Activated CD4-positive, alpha-beta T cell treated with anti-CD3 and anti-CD28 coated beads, Interleukin-2, amount 50 U/mL, for 24 hours (primary cell): ENCODE measurements at places on chromosomes 11 and 22.

- no peak for DNase-seq
Measured at GRCh38 chr11:114185436-114185835, 110.8 kb upstream of the NNMT start.

- DNase-seq = no peak
Measured at GRCh38 chr11:128806506-128807261, 60.4 kb downstream of the KCNJ1 start.

DNA sequence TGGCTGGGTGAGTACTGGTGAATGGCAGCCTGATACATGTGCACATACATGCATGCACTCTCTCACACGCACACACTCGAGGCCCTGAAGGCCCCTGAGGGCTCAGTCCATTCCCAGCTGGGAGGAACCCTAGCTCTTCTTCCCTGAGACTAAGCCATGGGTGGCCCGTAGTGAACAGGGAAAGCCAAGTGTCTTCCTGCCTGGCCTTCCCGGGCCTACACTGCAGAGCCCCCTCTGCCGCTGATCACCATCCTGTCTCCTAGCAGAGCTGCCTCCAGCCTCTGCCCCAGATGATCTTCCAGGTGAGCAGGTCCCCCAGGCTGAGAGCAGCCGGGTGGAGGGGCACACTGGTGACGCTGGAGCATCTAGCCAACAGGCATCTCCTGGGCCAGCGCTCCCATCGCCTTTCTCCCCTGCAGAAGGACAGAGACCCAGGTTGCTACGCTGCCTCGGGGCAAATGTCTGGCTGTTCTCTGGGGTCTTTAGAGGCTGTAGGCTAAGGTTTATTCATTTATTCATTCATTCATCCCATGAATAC, 57.3 kb downstream of the CD82 start:
- DNase-seq = no peak

GRCh38 chr11:20112291-20113148, 47.8 kb downstream of the DBX1 start:
- no peak for DNase-seq

GRCh38 chr22:18059094-18059417, 18.7 kb upstream of the PEX26 start:
- DNase-seq = no peak

DNA sequence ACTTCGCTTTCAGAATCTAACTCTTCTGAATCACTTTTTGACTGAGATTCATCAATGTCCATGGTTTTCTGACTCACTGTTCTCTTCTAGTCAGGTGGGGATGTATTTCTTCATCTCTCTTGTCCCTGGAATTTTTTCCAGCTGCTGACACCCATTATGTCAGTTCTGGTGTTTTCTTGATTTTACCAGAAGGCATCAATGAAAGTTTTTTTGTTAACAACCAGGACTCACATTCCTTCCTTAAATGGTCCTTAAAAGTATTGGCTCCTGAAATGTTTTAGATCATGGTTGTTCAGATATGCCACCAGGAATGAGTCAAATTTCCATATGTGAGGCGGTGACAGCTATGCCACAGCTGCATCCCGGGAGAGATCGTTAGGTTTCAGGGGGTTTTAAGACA, 12.9 kb downstream of the MICAL2 start:
- DNase-seq = no peak

DNA sequence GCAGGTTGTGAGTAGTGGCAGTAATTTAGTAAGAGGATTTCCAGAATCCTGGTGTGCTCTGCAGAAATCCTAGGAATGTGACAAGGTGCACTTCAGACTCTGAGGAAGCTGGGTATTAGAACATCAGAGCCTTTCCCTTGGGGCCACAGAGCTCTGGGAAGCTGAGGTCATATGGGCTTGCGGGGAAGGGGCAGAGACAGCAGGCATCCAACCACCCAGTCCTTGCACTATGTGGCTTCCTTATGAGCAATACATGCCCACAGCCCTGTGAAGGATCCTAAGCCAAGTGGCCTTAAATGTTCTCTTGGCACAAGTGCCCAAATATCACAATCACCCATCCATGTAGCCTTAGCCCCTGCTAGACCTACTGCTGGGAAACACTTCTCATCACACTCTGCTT, 46.2 kb downstream of the P4HA3 start:
- DNase-seq = no peak

- no peak for DNase-seq
Measured at GRCh38 chr22:19607192-19608002, 83.2 kb upstream of the CLDN5 start.

DNA sequence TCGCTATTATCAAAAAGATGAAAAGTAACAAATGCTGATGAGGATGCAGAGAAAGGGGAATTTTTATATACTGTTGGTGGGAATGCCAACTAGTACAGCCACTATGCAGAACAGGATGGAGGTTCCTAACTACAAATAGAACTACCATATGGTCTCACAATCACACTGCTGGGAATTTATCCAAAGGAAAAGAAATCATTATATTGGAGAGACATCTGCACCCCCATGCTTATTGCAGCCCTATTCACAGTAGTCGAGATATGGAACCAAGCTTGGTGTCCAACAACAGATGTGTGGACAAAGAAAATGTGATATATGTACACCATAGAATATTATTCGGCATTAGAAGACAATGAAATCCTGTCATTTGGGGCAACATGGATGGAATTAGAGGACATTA, 19.6 kb upstream of the POU2AF2 start:
- no peak for DNase-seq
